ENCODE measurements at places on chromosomes 16 and 17.

DNA sequence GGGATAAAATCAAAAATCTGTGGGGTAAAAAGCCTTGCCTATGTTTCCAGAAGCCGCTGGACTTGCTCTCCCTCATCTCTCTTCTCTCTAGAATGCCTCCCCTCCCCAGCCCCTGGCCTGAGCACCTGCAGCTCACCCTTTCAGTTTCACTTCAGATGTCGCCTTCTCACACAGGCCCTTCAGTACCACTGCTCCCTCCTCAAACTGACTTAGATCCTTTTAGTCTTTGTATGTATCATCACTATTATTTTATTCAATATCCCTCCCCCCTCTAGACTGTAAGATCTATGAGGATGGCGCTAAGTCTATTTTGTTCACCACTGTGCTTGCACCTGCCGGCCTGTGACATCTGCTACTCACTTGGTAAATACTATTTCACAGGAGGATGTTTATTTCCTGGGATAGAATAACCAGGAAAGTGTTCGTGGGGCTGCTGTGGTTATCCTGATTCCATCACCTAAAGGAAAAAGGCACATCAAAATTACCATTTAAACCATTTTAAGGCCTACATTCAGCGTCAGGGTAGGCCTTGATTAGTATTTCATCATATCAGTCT lies 122.3 kb downstream of the MRTFB start:
- no peak for DNase-seq

- no peak for DNase-seq
Measured at GRCh38 chr16:54099627-54100026, 187.0 kb downstream of the IRX3 start.

DNA sequence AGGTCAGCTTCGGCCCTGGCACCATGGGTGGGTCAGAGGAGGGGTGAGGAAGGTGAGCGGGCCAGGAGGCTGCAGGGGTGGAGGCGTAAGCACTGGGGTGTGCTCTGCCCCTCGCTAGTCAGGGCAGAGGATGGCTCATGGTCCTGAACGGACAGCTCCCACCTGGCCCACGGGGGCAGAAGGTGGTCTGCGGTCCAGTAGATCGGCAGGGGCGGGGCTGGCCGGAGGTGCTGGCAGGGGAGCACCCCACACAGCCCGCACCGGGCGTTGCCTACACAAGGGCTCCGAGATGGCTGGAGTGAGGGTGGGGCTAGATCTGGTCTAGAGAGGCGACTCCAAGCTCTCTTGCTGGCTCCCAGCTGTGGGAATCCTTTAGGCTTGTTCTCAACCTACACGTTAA lies 8.2 kb downstream of the NPTX1 start:
- no peak for DNase-seq

- no peak for DNase-seq
Measured at GRCh38 chr17:31736855-31737625, 122.0 kb downstream of the COPRS start.

DNA sequence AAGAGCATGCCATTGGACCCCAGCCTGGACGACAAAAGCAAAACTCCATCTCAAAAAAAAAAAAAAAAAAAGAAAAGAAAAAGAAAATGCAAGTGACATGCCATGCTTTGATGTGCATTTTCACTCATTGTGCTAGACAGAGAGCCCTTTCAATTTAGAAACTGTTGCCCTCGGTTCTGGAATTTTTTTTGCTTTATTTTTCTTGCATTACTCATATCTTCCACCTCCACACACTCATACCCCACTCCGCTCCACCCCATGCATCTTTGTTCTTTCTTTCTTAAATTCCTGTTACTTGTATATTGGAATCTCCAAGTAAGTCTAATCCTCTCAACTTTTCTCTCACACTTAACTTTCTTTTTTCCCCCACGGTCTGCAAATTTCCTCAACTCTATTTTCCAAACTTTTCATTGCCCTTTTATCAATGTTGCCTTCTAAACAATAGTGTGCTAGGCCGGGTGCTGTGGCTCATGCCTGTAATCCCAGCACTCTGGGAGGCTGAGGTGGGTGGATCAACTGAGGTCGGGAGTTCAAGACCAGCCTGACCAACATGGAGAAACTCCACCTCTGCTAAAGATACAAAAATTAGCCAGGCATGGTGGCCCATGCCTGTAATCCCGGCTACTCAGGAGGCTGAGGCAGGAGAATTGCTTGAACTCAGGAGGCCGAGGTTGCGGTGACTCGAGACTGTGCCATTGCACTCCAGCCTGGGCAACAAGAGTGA lies 16.8 kb upstream of the SUZ12 start:
- no peak for DNase-seq

DNA sequence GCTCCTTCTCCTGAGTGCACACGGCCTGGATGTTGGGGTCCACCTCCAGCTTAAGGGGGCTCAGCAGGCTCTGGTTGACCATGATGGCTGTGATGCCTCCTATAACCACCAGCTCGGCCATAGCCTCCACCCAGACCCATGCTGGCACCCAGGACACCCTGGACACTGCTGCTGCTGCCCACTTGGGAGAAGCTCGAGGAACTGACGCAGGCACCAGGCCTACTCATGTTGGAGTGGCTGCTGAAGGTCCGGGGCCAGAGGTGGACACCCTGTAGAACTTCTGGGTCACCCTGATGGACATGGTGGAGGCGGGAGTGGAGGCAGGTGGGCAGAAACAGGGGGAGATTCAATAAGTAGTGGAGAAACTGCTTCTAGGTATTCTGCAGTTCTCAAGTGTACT lies 28.0 kb downstream of the IKZF3 start:
- DNase-seq, result no peak

GRCh38 chr17:70772761-70773160 lies 603.4 kb downstream of the KCNJ2 start:
- DNase-seq, result no peak

DNA sequence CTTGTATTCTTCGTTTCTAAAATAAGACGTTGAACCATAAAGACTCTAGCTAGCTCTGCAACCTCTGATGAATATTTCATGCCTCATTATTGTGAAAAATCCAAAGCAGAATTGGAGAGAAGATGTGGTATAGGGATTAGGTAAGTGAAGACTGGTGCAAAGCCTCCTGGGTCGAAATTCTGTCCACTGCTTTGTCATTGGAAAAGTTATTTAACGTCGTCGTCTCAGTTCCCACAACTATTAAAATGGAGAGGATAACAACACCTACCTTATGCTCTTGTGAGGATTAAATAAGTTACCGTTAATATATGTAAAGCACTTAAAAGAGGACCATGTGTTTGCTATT lies 1.4 kb upstream of the PRPSAP2 start:
- no peak for DNase-seq

DNA sequence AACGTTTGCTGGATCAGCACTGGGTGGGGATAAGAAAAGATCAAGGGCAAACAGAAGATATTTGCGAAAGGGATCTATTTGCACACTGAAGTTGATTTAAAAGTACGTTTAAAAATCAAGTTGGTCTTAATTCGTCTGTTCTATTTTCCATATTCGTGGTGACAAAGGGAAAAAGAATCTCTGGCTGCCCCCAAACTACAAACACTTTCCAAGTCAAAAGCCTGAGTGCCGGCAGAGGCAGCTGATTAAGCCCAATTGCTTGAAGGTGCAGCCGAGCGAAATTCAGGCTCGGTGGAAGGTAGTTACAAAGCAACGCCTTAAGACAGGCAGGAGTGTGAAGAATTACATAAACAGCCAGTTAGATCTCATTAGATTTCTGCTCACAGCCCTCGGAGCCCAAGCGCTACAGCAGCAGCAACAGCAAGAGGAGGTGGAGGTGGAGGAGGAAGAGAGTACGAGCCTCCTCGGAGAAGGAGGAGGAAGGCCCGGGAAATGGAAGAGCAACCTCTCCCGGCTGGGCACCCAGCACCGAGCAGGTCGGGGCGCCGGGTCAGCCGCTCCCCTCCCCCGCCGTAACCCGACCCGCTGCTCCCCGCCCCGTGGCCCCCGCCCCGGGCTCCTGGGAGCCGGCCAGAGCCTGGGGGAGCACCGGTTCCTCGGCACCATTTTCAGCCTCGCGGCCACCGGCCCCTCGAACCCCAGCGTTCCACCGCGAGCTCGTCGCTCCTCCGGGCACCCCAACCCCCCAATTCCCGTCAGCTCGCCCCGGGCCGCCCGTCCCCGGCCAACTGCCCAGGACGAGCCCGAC lies 890 bp downstream of the TOB1 start:
- DNase-seq, result peak; percentile 19

DNA sequence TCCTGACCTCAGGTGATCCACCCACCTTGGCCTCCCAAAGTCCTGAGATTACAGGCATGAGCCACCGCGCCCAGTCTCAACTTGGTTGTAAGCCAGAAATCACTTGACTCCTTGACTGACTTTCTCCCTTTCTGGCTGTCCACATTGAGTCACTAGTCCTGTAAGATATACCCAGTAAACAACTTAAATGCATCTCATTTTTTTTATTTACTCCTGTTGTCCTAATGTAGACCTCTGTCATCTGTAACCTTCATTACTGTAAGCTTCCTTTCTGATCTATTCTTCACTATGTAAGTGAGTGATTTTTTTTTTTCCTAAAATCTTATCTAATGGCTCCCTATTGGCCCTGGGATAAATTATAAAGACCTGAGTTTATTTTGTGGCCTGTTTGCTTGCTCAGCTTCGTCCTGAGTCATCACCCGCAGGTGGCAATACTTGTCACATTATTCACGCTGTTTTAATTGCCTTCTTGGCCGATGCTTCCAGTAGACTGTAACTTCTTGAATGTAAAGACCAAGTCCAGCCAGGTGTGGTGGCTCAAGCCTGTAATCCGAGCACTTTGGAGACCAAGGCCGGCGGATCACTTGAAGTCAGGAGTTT lies 41.0 kb downstream of the PAFAH1B1 start:
- DNase-seq, result no peak

DNA sequence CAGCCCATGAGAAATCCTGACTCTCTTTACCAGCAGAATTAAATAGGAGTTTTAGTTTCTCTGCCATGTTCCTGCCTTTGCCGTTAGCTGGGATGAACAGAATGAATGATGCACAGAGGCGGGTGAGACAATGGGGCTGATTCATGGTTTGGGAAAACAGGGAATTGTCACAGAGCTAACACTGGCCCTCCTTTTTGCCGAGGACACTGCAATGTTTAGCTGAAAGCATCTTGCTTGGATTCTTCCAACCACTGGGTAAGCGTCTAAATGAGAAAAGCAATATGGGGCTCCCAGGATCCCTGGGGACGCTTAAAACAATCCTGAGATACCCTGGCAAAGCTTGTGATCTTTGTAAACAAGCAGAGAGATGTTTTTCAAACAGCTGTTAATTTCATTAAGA lies 12.8 kb upstream of the PAFAH1B1 start:
- no peak for DNase-seq

DNA sequence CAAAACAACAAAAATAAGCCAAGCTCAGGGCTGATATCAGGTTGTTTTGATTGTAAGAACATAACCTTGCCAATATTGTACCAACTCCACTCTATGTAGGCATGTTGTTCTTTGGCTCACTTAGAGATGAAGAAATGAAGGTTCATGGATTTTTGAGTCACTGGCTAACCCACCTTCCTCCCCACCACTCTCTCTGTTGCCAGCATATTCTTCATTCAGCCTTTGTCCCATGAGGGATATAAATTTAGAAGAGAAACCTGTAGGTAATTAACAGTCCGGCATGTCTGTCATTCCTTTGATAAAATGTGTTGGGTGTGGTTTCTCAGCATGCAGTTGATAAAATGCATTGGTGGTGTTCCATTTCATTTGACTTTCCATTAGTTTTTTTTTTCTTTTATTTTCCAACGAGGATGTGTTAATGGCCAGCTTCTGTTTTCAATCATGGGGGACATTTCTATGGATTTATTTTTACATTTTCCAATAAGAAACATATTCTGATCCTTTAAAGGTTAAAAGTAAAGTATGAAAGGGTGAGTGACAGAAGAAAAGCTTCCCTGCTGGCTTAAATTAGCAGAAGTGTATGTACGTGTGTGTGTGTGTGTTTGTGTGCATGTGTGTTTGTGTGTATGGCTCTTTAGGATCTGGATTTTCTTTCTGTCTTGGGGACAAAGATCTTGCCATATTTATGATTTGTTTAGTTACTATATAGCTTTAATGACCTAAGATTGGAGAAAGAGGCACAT lies 166.2 kb upstream of the KCNJ16 start:
- DNase-seq, result no peak

DNA sequence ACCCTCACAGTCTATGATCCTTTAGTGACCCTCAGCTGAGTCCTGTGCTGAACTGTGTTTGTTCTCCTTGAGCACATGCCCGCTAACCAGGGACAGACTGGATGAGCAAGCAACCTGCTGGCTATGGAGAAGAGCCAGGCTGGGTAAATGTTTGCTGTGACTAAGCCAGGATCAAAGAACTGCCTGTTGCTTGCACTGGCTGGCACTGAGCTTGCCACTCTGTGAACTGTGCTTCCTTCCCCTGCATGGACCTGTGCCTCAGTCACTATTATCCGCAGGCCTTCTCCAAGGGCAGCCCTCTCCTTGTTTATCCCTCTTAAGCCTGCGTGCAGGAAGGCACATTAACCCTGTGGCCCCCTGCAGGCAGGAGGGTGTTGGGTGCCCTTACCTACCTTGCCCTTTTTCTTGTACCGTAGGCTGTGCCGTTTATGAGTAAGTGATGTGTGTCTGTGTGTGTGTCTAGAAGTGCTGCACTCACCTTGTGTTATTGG lies 7.4 kb downstream of the PNPO start:
- no peak for DNase-seq

GRCh38 chr17:68290955-68291835 lies at the start of the genes ARSG and SLC16A6:
Gene ARSG, plus strand, starts transcription at chr17:68291495. Its CDS starts 15,999 bp downstream, at chr17:68307494.
Gene SLC16A6, minus strand, starts transcription at chr17:68291127. Its CDS starts 12,807 bp downstream, at chr17:68278320.
- DNase-seq, result peak; percentile 65

DNA sequence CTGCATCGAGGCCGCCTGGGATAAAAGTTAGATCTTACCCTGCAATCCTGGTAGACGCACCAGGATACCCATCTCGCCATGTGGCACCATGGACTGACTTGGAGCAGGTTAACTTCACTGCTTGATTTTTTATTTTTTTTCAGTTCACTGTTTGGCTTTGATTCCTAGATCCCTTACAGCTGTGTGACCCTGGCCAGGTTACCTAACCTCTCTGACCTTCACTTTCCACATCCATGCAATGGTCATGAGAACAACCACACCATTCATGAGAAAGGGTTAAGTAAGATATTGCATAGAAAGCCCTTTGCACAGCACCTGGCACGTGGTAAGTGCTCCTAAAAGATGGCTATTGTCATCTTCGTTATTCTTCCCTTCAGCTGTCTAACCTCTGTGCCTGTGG lies 230.5 kb downstream of the SOX9 start:
- no peak for DNase-seq

DNA sequence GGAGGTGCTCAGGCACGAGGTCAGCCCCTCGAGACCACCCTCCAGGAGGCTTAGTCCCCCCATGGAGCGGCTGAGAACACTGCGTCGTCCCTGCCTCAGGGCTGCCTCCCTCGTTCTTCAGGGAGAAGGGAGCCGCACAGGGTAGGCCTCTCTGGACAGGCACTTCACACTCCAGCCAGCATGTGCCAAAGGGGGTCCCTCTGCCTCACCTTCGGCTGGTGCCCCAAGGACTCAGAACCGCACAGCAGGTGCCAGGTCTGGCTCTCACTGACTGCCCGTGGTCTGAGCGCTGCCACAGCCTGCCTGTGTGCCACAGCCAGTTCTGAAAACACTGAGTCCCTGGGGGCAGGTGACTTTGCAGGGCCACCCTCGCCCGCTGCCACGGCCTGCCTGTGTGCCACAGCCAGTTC lies 7.1 kb downstream of the P2RX5 start:
- DNase-seq, result no peak

- no peak for DNase-seq
Measured at GRCh38 chr17:55436224-55437158, 14.9 kb upstream of the MMD start.

GRCh38 chr16:17836868-17837602 lies 366.3 kb upstream of the XYLT1 start:
- no peak for DNase-seq

Measured in stimulated activated CD4-positive, alpha-beta T cell treated with anti-CD3 and anti-CD28 coated beads, TNF-alpha, amount 100 ng/mL, for 24 hours (primary cell).